ENCODE measurements at places on chromosomes 12 and 14.

DNA sequence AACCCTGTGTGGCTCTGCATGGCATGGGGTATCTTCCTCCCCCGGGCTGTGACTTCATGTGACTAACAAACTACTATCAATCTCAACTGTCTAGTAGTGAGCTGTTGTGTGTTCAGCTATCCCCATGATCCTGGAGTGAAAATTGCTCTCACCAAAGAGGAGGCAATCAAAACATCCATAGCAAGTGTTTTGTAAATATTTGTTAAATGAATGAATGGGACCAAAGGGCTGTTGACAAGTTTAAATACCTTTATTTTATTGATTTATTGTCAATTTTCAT lies 138.1 kb upstream of the CPM start:
- no peak for DNase-seq

GRCh38 chr12:32467959-32468863 lies 68.9 kb downstream of the FGD4 start:
- no peak for DNase-seq

DNA sequence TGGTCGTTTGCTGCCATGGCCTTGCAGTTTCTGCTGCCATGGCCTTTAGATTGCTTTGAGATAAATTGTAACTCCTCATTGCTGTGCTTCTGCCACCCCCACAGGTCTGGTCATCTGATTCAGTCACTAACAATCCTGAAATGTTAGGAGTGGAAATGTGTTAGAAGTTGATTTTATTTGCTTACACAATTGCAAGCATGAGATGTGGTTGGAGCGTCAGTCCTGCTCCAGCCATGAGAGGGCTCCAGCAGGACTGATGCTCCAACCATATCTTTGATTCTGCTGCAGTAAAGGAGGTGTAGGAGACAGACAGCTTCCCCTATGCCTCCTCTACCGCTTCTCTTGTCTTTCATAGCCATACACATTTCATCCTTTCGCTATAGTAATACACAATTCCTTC lies 226.8 kb upstream of the RGS6 start:
- DNase-seq: no peak

DNA sequence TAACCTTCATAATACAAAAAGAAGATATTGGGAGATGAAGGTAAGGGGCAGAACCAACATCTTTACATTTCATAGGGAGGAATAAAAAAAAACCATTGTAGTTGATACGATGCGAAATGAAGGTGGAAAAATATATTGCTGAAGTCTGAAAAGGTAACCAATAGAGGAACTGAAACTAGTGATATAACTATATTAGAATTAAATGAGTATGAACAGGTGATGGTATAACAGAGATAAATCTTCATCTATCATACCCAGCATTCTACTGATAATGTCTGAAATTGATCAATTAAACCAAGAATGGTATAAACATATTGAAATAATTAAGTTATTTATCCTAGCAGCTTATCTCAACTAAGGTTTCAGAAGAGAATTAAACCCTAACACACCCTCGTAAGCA lies 332.1 kb downstream of the NELL2 start:
- no peak for DNase-seq

- DNase-seq: no peak
These were observed 16.1 kb upstream of the LYZ start for GRCh38 chr12:69331909-69332684.

- no peak for DNase-seq
These were observed 615.4 kb upstream of the MIS18BP1 start for GRCh38 chr14:45868377-45868776.

- DNase-seq: no peak
These were observed 50.4 kb upstream of the TSPAN8 start for GRCh38 chr12:71208053-71208685.

- DNase-seq: no peak
These were observed 802.0 kb downstream of the C12orf50 start for GRCh38 chr12:87227162-87227561.

GRCh38 chr14:54599966-54600716 lies 33.2 kb downstream of the SAMD4A start:
- DNase-seq: no peak

DNA sequence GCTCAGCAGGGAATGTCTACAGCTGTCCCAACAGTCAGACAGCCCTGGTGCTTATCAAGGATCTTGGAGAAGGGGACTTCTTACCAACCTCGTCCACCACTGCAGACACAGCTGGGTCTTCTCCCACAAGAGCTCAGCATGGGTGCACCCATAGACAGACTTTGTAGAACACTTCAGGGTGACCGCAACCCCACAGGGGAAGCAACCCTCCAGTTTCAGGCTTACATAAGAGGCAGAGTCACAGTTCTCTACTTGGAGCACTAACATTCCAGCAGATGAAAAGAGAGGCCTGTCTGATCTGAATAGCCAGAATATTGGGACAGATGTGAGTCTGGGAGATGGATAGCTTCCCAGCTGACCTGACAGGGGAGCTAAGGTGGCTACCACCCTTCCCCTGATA lies 3.5 kb upstream of the CLEC1A start:
- DNase-seq: peak; percentile 70

- DNase-seq: peak; percentile 58
These were observed 49.3 kb downstream of the DDHD1 start for GRCh38 chr14:53103636-53104340.

GRCh38 chr12:52170827-52171226 lies 21.0 kb downstream of the KRT80 start:
- no peak for DNase-seq

DNA sequence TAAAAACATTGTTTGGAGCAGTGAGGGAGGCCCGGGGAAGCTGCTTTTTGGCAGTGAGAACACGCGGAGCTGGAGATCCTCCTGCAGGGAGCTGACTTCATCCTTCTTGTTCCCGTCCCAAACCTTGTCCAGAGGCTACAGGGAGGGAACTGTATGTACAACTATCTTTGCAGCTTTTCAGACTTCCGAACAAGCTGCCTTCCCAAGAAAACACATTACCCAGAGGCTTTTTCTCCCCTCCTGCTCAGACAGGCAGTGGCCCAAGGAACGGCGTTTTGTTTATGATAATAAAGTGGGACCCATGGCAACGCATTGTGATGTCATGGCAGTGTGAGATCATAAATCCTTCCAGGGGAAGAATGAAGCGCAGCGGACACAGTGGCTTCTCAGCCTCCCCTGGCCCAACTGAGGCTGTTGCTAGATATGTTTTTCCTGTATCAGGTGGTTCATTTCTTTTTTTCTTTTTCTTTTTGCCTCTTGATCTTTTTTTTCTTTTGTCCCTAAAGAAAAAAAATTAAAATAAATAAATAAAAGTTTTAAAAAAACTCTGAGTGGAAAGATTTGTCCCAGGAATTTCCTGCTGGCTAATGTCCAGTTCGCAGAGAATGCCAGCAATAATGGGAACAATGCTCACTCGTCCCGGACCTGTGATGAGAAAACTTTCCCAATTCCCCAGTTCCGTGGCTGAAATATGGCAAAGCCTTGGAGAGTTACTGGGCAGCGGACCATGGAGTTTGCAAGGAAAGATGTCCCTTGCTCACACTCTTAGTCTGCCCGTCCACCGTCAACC lies 103.4 kb upstream of the MAP1LC3B2 start:
- peak; percentile 60 for DNase-seq

- DNase-seq: no peak
These were observed 12.9 kb downstream of the MDGA2 start for GRCh38 chr14:47662466-47662865.

DNA sequence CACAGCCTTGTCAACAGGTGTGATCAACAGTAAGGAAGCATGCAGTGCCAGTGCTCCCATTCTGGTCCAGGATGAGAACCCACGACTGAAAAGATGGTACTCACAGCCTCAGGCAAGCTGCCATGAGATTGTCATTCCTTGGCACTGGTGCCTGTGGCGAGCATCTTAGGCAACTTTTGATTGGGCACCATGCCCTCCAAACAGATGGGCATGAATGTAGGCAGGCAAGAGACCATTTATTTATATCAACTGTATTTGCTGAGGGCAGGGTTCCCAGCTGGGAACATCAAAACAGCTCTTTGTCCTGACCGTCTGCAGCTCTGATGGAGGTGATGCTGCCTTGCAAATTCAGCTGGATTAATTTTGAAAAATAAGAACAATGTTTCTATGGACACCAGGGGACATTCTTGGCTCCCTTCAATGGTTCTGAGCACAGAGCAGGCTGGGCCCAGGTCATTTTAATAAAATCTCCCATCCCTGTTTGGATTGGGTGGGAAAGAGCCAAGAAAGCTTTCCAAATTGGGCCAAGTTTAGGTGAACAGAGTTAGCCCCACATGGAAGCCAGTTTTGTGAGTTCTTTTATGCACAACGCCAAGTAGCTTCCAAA lies 522.5 kb downstream of the RMST start:
- no peak for DNase-seq

DNA sequence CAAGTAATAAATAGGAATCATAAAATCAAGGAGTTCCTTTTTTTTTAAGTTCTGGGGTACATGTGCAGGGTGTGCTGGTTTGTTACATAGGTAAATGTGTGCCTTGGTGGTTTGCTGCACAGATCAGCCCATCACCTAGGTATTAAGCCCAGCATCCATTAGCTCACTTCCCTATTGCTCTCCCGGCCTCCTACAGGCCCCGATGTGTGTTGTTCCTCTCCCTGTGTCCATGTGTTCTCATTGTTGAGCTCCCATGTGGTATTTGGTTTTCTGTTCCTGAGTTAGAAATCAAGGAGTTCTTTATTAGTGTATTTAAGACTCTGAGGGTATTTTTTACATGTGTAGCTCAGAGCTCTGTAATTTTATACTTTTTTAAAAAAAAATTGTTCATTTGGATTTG lies 86.0 kb downstream of the SCFD1 start:
- DNase-seq: no peak

DNA sequence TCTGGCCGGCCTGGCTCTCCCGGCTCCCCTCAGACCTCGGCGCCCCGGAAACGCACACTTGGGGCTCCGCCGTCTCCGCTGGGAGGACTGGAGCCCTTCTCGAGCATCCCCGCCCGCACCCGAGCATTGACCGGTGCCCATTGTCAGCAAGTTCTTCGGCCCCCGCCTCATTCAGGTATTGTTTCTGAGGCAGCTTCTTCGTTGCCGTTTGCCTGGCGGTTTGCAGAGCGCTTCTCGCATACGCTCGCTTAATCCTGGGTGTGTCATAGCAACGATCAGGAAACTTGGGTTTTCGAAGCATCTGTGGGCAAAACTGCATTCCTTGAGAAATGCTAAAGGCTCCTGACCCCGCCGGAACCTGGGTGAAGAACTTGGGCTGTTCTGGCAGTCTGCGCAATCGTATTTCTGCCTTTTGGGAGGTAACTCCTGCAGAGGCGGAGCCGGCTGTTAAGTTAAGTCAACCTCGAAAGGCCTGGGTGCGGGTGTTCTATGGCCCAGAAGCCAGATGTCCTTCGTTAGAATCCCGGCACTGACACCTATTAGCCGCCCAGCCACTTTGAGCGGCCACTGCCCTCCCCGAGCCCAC lies 518 bp downstream of the GSKIP start:
- DNase-seq: peak; percentile 30

- no peak for DNase-seq
These were observed 253.3 kb downstream of the SLC15A4 start for GRCh38 chr12:128570191-128571065.

DNA sequence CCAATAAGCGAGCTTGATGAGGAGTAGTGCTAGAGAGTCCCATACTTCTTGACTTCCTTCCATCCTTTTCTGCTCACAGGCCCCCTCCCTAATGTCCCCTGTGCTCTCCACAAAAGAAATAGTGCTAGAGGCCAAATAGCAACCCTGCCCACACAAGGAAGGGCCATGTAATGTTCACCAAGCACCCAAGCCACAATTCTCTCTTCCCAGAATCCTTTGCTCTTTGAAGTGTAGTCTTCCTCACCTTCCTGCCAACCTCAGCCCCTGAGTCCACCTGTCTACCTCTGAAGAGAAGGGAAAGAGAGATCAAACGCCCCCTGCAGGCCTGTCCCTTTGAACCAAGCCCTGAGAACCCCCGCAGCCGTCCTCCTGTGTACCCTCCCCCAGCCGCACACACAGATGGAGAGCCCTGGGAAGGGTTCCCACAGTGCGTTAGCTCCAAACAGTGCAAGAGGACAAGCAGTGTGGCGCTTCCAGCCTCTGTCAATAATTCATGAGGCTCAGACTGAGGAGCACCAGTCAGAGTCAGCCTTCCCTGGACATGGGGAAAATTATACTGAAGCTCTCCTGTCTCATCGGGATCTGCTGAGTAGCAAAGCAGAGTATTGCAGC lies 1.9 kb upstream of the DHRS4 start:
- no peak for DNase-seq

- DNase-seq: peak; percentile 58
These were observed 120.8 kb downstream of the CHST11 start for GRCh38 chr12:104577581-104577981.

GRCh38 chr12:100669922-100670321 lies 96.4 kb downstream of the GAS2L3 start:
- DNase-seq: no peak

DNA sequence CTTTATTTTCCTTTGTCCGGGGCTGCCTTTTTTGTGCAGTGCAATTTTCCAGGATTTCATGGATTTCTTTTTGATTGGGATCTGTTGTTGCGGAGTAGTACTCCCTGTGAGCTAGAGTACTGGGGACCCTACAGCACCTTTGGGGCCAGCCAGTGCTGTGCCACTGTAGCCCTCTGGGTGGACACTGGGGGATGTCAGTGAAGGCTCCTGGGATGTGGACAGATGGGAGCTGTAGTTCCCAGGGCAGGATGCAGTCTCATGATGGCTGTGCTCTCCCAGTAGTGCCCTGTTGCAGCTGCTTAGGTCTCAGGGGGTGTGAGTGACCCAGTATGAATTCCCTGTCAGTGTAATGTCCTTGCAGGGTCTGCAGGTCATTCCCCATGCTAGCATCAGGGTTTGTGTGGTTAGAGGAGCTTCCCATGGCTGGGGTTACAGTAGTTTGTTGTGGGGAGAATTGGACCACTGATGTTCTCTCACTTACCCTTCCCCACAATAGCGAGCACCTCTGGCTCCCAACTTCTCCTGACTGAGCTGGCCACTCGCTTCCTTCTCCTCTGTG lies 72.2 kb downstream of the BRMS1L start:
- no peak for DNase-seq

DNA sequence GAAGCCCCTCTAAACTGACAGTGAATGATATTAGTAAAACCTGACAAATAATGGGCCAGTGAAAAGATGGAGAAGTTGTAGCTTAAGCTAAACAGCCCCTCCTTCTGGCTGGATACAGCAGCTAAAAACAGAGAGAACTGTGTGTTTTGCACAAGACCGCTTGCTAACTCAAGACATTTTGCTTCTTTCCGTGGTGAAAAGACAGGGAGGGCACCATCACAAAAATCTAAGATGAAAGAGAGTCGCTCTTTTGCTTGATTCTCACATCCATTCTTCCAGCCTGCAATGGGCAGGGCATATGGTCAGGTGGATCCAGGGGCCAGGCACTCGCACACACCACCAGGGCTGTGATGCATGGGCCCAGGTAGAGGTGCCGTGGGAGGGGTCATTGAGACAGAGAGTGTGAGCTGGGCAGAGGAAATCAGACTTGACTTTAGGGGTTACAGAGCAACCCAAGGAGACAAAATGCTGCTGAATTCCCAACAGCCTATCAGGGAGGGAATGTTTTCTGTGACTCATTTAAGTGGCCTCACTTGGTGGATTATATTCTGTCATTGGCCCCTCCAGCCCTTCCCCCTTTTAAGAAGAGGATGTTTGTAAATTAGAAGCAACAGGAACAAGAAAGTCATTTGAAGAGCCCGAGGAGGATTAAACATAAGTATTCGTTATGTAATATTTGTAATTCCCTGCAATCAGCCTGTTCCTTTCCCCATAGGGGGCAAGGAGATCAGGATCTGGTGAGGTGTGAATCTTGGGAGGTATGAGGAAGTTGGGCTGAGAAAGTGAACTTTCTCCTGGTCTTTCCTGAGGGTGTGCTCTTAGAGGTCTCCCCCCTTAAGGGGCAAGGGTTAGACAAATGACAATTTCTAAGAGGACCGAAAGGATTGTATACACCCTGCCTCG lies 12.3 kb downstream of the EMP1 start:
- DNase-seq: peak; percentile 63

GRCh38 chr14:24889843-24890242 lies 160.1 kb downstream of the STXBP6 start:
- no peak for DNase-seq

Measured in suppressor macrophage treated with lipopolysaccharide for 4 hours (primary cell).